ENCODE measurements at places on chromosomes 1 and 21. TPM values are rescaled to one million over a fixed set of nuclear protein-coding genes. Genes with fewer than 3 reads are reported as not detected.

The CYP4Z1 gene
- not detected for total RNA-seq

The ADCY10 gene
- not detected for total RNA-seq

The RGS5 gene
- 1.3 TPM for total RNA-seq

The CLCA1 gene
- not detected for total RNA-seq

The NPPA gene
- total RNA-seq = not detected

The LCK gene
- 0.25 TPM for total RNA-seq

The TRIM17 gene
- 0.16 TPM for total RNA-seq

The ARHGEF16 gene
- total RNA-seq = 8.6 TPM

All from mesangial cell (primary cell).